CD4-positive, alpha-beta memory T cell (primary cell): ENCODE measurements at places on chromosomes 12 and 14.
A peak's percentile ranks its signal among the peaks of the same experiment; 100 is the strongest.

GRCh38 chr12:56679883-56680575 lies 8.1 kb downstream of the PTGES3 start:
- no peak for DNase-seq

- no peak for DNase-seq
Measured at GRCh38 chr14:95998656-95999055, 40.5 kb upstream of the C14orf132 start.

GRCh38 chr14:37594971-37595808 lies at the start of the genes FOXA1 and TTC6:
FOXA1 (minus strand) TSS chr14:37595249; CDS start chr14:37594972, 277 bp downstream.
TTC6 (plus strand) TSS chr14:37595629; CDS start chr14:37622065, 26,436 bp downstream.
- no peak for DNase-seq

- peak; percentile 71 for DNase-seq
Measured at GRCh38 chr12:64672925-64673409, 62.7 kb downstream of the RASSF3 start.

DNA sequence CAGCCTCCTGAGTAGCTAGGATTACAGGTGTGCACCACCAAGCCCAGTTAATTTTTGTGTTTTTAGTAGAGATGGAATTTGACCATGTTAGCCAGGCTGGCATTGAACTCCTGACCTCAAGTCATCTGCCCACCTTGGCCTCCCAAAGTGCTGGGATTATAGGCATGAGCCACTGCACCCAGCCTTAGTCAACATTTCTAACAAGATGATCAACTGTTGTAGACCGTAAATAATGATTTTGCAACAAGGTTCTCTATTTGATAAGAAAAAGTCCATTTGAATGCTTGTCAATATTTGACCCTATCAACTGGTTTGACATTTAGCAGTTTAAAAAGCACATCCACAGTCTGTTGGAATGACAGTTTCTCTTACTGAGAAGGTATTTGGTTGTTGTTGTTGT lies 25.2 kb upstream of the NRDE2 start:
- no peak for DNase-seq

GRCh38 chr14:47191700-47192099 lies 483.7 kb downstream of the MDGA2 start:
- no peak for DNase-seq

DNA sequence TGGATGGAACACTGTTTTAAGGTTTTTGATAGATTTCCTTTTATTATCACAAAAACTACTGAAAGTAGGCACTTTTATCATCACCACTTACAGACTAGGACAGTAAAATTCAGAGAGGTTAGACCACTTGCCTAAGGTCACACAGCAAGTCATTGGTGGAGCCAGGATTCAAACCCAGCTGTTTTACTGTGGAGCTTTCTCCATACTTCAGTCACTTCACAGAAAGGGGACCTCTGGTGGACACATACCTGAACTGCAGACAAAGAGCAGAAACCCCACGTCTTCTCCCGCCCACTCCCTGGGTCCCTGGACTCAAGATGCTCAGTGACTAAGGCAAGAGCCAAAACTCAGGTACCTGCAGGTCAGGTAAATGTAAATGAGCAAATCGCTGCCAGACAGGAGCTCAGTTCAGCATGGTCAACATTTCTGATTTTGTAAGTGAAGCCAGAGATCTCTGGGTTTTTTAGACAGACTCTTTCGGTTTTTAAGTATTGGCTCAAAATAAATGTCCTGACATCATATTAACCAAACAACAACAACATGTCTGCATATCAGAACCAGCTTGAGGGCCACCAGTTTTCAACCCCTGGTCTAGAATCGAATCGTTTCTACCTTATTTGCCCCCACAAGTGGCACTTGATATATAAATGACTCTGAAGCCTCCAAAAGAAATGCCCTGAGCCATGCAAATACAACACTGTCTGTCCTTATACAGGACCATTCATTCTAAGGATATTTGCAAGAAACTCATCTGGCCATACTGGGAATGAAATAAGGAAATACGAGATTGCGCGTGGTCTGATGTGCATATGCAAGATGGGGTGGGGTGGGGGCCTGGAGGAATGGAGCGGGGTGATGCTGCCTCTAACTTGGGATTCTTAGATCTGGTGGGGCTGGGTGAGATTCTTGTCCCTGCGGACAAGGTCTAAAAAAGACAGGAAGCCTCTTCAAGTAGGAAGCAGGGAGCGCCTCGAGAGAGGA lies 110.9 kb downstream of the KSR2 start:
- DNase-seq: peak; percentile 27

- no peak for DNase-seq
Measured at GRCh38 chr12:92943482-92944250, 14.6 kb upstream of the EEA1 start.

GRCh38 chr12:109387425-109388166 lies 39.9 kb downstream of the MYO1H start:
- no peak for DNase-seq
